ENCODE measurements at places on chromosomes 11 and 22. TPM values are rescaled to one million over a fixed set of nuclear protein-coding genes. Genes with fewer than 3 reads are reported as not detected.

KRTAP5-11 gene
- not detected for total RNA-seq

SLC1A2 gene
- total RNA-seq = not detected

TRPM5 gene
- not detected for total RNA-seq

LAYN gene
- total RNA-seq = 12.3 TPM

OR56A1 gene
- total RNA-seq = not detected

P2RX3 gene
- total RNA-seq = not detected

DNA sequence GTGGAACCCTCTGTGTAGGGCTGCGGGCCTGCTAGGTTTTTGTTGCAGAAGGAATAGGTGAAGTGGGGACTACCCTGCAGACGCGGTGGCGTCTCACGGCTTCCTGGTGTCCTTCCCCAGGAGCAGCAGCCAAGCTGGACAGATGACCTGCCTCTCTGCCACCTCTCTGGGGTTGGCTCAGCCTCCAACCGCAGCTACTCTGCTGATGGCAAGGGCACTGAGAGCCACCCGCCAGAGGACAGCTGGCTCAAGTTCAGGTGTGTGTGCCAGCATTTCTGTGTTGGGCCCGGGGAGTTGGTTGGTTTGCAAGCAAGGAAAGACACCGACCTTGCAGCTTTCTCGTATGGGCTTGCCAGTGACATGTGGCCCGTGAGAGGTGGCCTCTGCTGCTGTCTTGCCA lies 15.3 kb downstream of the TAB1 start:
- DNase-seq = no peak

GRCh38 chr11:21636561-21636960 lies 556.3 kb upstream of the ANO5 start:
- DNase-seq = no peak

- no peak for DNase-seq
Measured at GRCh38 chr11:61828379-61828628, 204 bp downstream of the FADS2 start.

- no peak for DNase-seq
Measured at GRCh38 chr11:29224739-29225384, 792.0 kb downstream of the KCNA4 start.

DNA sequence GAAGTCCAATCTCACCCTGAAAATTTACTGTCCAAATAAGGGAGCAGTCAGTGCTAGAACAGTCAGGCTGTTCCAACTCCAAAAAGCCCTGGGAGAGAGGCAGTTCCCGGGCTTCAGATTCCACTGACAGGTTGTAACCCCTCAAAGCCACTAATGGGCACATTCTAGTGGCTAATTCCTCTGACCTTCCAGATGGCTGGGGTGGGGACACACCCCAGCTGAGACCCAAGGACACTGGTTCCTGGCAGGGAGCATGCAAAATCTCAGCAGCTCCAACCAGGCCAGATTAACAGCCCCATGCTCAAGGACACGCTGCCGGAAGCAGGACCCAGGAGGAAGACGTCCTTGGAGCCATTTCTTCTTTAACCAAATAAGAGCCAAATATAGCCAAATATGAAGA lies 92.7 kb downstream of the RPL27A start:
- DNase-seq = no peak

- no peak for DNase-seq
Measured at GRCh38 chr11:80816454-80816847, 1375.6 kb upstream of the TENM4 start.

- DNase-seq = no peak
Measured at GRCh38 chr11:36237391-36237790, 51.8 kb downstream of the COMMD9 start.

DNA sequence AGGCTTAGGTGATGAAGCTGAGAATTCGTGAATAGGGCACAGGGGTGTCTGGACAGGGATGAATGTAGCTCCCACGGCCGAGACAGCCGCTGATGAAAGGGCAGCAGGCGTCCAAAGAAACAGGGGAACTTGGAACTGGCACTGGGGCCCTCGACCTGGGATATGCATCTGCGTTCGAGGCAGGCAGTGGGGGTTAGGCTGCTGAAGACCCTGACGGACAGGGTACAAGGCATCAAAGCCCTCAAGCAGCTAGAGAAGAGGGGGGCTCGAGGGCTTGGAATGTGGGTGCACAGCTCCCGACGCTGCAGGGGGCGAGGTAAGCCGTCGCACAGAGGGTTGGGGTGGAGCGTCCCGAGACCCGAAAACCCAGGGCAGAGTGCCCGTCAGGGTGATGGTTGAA lies 6.9 kb upstream of the SYT8 start:
- no peak for DNase-seq

GRCh38 chr22:49550766-49551362 lies 276.8 kb downstream of the BRD1 start:
- DNase-seq = no peak

GRCh38 chr11:79150320-79150719 lies 290.5 kb downstream of the TENM4 start:
- DNase-seq = no peak

- no peak for DNase-seq
Measured at GRCh38 chr11:119479685-119480275, 56.8 kb upstream of the THY1 start.

DNA sequence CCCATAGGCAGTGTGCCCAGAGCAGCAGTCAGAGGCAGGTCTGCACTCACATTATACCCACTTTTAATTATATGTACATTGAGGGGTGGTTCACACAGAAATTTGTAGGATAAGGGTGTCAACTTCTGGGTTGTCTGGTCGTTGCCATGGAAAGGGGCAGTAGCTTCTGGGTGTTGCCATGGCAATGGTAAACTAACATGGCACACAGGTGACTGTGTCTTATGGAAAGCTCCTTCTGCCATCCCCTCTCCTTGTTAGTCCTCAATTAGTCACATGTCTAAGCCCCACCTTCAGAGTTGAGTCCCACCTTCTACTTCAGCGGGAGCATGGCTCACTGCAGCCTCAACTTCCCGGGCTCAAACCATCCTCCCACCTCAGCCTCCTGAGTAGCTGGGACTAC lies 56.3 kb upstream of the ATXN10 start:
- no peak for DNase-seq
